ENCODE measurements at places on chromosomes 12 and 14.

DNA sequence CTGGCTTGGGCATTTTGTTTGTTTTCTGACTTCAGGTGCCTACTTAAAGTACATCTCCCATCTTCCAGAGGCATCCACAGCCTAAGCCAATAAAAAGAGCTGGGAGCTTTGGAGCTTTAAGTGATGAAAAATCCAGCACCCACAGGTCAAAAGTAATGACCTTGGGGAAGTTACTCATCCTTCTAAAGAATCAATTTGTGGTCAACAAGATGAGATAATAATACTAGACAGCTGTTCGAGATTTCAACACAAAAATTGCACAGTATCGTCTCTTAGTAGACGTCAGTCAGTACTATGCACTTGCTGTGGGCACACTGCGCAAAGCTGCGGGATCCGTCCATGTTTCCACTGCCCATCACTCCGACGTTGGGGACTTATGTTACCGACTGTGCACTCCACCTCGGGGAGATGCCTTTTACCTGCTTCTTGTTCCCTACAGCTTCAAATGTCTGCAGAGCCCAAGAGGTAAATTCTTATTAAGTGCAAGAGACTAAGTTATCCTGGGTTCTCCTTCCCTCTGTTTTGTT, 1.3 kb downstream of the ST8SIA1 start:
- DNase-seq: no peak
- H3K4me3 ChIP-seq: no peak overlapping the region
- no peaks in the 10 kb centered on the region for H3K4me1 ChIP-seq
- H3K36me3 ChIP-seq: no peaks in the 10 kb centered on the region
- H3K27me3 ChIP-seq: peaks cover 3% of the 10 kb centered on the region

DNA sequence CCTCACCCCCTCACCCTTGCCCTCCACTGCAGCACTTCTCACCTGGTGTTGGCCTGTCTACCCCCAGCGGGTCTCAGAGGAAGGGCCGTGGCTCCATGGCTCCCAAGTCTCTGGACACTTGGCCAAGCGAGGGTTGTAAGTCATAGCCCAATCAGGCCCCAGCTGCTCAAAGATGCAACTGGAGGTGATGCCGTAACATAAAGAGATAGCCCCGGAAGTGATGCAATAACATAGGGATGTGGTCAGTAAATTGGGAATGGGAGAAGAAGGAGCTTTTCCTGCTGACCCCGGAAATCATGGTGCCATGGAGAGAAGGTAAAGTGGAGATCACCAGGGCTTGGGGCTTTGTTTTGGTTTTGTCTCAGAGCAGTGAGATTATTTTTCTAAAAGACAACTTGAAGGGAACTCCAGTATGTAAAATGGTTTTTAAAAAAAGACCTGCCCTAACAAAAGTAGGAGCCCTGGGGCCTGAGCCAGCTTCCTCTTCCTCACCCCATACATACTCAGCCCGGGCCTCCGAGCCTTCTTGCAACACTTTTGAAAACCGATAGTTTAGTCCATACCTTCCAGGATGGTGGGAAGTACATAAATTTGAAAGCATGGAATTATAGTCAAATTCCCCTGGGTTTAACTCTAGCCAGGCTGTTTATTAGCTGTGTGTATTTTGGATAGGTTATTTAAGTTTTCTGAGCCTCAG, 212.5 kb downstream of the CRADD start:
- H3K4me1 ChIP-seq: no peaks in the 10 kb centered on the region
- no peaks in the 10 kb centered on the region for H3K36me3 ChIP-seq
- H3K27ac ChIP-seq: no peak overlapping the region
- DNase-seq: no peak
- H3K27me3 ChIP-seq: peaks cover 2% of the 10 kb centered on the region
- H3K4me3 ChIP-seq: no peak overlapping the region

DNA sequence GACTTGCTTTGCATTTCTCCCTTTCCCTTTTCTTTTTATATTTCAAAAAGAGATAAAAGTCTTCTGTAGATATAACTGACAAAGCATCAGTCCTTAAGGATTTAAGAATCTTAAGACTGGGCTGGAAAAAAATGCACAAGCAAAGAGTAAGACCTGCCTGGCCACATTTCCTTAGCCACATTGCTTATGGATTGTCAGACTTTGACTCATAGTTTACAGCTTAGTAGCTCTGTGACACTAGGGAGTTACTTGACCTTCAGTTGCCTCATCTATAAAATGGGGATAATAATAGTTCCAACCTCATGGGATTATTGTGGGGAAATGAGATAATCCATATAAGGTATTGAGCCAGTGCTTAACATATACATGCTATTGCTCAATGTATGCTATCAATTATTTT, 66.4 kb upstream of the STK38L start:
- no peaks in the 10 kb centered on the region for H3K36me3 ChIP-seq
- H3K4me3 ChIP-seq: no peak overlapping the region
- peak overlapping the region; percentile 94 for H3K27ac ChIP-seq

GRCh38 chr14:57492859-57493258, 798 bp downstream of the CCDC198 start:
- no peaks in the 10 kb centered on the region for H3K27me3 ChIP-seq
- DNase-seq: no peak
- H3K4me3 ChIP-seq: no peak overlapping the region

- H3K27ac ChIP-seq: no peak overlapping the region
- H3K4me3 ChIP-seq: no peak overlapping the region
- DNase-seq: no peak
- no peaks in the 10 kb centered on the region for H3K4me1 ChIP-seq
- no peaks in the 10 kb centered on the region for H3K36me3 ChIP-seq
- H3K27me3 ChIP-seq: no peaks in the 10 kb centered on the region
These were observed 62.3 kb upstream of the TMEM263 start for GRCh38 chr12:106893451-106893850.

DNA sequence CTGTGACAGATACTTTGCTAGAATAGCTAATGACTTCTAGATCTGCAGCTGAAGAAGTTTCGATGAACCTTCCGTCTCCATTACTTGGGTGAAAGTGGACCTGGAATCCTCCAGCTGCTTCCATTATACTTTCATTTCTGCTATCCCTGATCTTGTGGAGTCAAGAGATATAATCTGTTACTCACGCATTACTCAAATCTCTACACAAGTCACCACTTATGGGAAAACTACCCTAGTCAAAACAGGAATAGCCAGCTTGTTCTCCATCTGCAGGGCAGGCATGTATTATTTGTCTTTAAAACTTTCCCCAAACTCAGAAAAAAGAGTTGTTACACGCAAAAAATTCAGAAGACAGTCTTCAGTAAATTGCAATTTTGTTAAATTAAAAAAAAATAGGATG, 2.8 kb upstream of the KTN1 start:
- H3K4me3 ChIP-seq: no peak overlapping the region
- no peaks in the 10 kb centered on the region for H3K36me3 ChIP-seq
- H3K27me3 ChIP-seq: no peaks in the 10 kb centered on the region
- peaks cover 10% of the 10 kb centered on the region for H3K4me1 ChIP-seq
- no peak overlapping the region for H3K27ac ChIP-seq
- DNase-seq: no peak

DNA sequence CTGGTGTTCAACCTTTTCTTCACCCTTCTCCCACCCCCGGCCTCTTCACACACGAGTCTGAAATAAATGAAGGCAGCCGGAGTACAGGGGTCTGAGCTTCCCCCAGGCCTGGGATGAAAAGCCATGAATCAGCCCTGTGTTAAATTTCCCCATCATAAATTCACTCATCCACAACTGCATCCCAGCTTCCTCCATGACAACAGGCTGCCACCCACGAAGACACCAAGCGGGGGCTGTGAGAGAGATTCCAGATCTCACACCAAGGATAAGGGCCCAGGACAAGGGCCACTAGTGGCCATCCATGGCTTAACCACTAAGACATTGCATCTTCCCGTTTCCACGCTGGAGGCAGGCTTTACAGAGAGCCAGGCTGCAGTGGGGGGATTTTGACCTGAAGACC, 93.9 kb upstream of the NCOR2 start:
- no peak overlapping the region for H3K27ac ChIP-seq
- no peaks in the 10 kb centered on the region for H3K36me3 ChIP-seq
- H3K4me1 ChIP-seq: no peaks in the 10 kb centered on the region
- DNase-seq: no peak
- no peak overlapping the region for H3K4me3 ChIP-seq
- no peaks in the 10 kb centered on the region for H3K27me3 ChIP-seq

DNA sequence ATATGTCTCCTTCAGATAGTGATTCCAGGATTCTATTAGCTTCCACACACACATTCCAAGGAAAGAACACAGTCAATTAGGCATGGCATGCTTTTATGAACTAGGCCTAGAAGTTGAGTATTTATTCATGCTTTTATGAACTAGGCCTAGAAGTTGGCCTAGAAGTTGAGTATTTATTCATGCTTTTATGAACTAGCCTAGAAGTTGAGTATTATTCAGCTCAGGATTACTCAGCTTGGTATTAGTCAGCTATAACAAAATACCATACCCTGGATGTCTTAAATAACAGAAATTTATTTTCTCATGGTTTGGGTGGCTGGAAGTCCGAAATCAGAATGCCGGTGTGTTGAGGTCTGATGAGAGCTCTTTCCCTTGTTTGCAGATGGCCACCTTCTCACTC, 442.7 kb upstream of the FLRT2 start:
- no peaks in the 10 kb centered on the region for H3K4me1 ChIP-seq
- H3K36me3 ChIP-seq: no peaks in the 10 kb centered on the region
- H3K4me3 ChIP-seq: no peak overlapping the region
- no peaks in the 10 kb centered on the region for H3K27me3 ChIP-seq
- no peak overlapping the region for H3K27ac ChIP-seq

GRCh38 chr14:99164712-99165111, 107.3 kb downstream of the BCL11B start:
- no peak for DNase-seq
- no peak overlapping the region for H3K4me3 ChIP-seq
- H3K27ac ChIP-seq: no peak overlapping the region
- no peaks in the 10 kb centered on the region for H3K27me3 ChIP-seq
- H3K36me3 ChIP-seq: no peaks in the 10 kb centered on the region
- H3K4me1 ChIP-seq: no peaks in the 10 kb centered on the region

GRCh38 chr12:90854136-90854689, 100.8 kb downstream of the CCER1 start:
- no peaks in the 10 kb centered on the region for H3K36me3 ChIP-seq
- DNase-seq: no peak
- no peaks in the 10 kb centered on the region for H3K27me3 ChIP-seq
- no peak overlapping the region for H3K27ac ChIP-seq
- H3K4me1 ChIP-seq: no peaks in the 10 kb centered on the region

GRCh38 chr12:6294156-6295093, 16.1 kb upstream of the PLEKHG6 start:
- H3K4me3 ChIP-seq: no peak overlapping the region
- no peaks in the 10 kb centered on the region for H3K27me3 ChIP-seq
- H3K4me1 ChIP-seq: peaks cover 3% of the 10 kb centered on the region
- DNase-seq: no peak

DNA sequence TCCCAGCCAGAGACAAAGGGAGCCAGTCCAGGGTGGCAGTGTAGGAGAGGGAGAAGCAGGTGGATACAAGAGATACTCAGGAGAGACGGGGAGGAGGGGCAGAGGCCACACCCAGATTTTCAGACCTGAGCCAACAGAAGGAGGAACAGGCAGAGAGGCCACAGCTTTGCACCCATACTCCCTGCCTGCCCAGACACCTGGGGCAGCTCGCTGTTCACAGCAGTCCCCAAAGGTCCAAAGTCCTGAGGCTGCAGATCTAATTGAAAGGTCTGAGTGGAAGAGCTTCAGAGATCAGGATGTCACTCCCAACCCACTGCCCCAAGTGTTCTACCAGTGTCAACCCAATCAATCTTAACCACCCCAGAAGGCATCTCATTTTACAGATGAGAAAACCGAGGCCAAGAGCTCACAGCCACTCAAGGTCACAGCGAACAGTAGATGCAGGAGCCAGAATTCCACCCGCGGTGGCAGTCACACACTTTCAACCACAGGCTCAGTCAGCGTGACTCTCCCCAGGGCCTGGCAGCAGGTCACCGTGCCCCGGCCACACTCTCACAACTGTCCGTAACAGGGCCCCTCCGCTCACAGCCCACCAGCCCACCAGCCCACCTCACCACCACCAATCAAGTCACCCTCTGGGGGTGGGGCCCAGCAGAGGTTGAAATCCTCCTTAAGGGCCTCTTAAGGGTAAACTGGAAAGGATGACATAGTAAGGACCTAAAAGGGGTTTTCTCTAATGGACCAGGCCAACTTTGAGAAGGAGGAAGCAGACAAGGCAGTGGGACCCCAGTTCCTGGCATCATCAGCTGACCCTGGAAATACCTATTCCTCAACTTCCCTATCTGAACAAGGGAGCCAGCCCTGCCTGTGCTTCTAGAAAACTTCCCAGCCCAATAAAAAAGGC, 33.3 kb downstream of the ACTN1 start:
- peaks cover 8% of the 10 kb centered on the region for H3K4me1 ChIP-seq
- no peak overlapping the region for H3K27ac ChIP-seq
- H3K27me3 ChIP-seq: 0 out of 2 replicates have a peak, but pooled peaks cover 4% of the 10 kb centered on the region
- no peak for DNase-seq
- H3K4me3 ChIP-seq: no peak overlapping the region
- H3K36me3 ChIP-seq: no peaks in the 10 kb centered on the region

DNA sequence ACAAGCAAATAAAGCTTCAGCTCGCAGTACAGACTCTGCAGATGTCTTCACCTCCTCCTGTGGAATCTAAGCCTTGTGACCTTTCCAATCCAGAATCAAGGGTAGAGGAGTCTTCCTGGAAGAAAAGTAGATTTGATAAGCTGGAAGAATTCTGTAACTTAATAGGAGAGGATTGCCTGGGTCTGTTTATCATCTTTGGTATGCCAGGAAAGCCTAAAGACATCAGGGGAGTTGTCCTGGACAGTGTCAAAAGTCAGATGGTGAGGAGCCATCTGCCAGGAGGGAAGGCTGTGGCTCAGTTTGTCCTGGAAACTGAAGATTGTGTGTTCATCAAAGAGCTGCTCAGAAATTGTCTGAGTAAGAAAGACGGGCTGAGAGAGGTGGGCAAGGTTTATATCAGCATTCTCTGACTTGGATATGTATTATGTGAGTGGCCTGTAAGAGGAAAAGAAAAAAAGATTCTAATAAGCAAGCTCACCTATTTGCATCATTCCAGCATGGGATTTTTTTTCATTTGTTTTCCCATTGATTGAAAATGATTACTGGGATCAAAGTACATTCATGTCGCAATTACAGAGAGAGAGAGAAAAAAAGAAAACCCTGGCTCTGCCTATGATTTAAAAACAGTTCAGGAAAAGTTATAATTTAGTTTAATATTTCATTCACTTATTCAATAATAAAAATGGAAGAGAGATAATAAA, 767 bp downstream of the REP15 start:
- no peaks in the 10 kb centered on the region for H3K4me1 ChIP-seq
- no peak for DNase-seq
- no peaks in the 10 kb centered on the region for H3K36me3 ChIP-seq
- H3K27me3 ChIP-seq: no peaks in the 10 kb centered on the region
- H3K27ac ChIP-seq: no peak overlapping the region
- no peak overlapping the region for H3K4me3 ChIP-seq

Data from GM12878 (cell line).